ENCODE measurements at places on chromosomes 5 and 9. TPM values are rescaled to one million over a fixed set of nuclear protein-coding genes. Genes with fewer than 3 reads are reported as not detected.

The ZNF454 gene
- polyA plus RNA-seq = not detected

The STING1 gene
- polyA plus RNA-seq = 142 TPM

The HAVCR2 gene
- polyA plus RNA-seq = 167 TPM

The SLC6A7 gene
- polyA plus RNA-seq = not detected

The CTNNAL1 gene
- polyA plus RNA-seq = 1.7 TPM

The PRPF4 gene
- 25.1 TPM for polyA plus RNA-seq

The FOXI1 gene
- polyA plus RNA-seq = not detected

The ELAVL2 gene
- not detected for polyA plus RNA-seq

The CCL27 gene
- polyA plus RNA-seq = not detected

The SARDH gene
- 0.08 TPM for polyA plus RNA-seq

The LOX gene
- polyA plus RNA-seq = not detected

The UBE2R2 gene
- polyA plus RNA-seq = 13.9 TPM

The ZDHHC11B gene
- polyA plus RNA-seq = not detected

The NEUROG1 gene
- polyA plus RNA-seq = not detected

The SPINK7 gene
- not detected for polyA plus RNA-seq

The UNC13B gene
- not detected for polyA plus RNA-seq

The ENC1 gene
- 17.2 TPM for polyA plus RNA-seq

The RFESD gene
- polyA plus RNA-seq = 2.4 TPM

The PPP1R26 gene
- 0.39 TPM for polyA plus RNA-seq
